NCI-H2081 (cell line): ENCODE measurements at places on chromosomes 2 and 18.

GRCh38 chr2:109516445-109517117 lies 97.2 kb downstream of the SEPTIN10 start:
- DNase-seq = peak; percentile 40

GRCh38 chr2:188975497-188976102 lies 1.4 kb downstream of the COL3A1 start:
- no peak for DNase-seq

DNA sequence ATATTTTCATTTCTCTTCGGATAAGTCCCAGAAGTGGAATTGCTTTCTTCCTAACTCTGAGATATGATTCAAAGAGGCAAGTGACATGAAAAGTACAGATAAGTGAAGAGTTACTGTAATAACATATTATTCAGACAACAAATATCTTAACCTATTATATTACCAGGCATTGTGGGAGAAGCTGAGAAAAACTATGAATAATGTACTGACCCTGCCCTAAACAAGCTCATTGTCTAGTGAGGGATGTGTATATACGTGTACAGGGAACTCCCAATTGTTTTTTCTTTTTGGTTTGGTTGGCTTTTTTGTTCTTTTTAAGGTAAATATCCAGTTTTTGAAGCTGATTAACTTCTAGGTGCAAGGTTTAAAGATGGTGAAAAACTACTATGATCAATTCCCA lies 26.5 kb downstream of the NCKAP1 start:
- DNase-seq = no peak

- no peak for DNase-seq
These were observed 17.1 kb downstream of the HS6ST1 start for GRCh38 chr2:128301501-128301966.

DNA sequence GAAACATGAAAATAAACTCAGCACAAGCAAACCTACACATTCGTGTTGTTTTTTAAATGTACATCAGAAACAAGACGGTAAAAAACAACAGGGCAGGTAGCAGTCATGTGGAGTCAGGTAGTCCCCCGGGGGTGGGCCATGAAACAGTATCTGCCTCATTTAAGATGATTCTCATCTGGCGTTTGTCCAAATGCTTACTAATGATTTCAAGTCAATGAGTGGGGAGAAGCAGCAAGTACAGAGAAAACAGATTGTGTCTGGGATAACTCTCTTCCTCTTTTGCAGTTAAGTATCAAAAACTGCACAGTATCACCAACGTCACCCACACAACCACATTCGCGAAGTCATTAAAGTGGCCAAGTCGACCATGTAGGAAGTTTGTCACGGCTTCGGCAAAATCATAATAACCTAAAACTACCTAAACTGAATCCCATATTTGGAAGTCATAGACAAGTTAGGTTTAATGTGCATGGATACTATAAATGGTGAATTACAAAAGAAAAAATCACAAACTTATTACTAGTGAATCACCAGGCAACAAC lies 1.3 kb downstream of the LAPTM4A start:
- peak; percentile 84 for DNase-seq

- DNase-seq = no peak
These were observed 263.7 kb upstream of the REV1 start for GRCh38 chr2:99753505-99753904.

- DNase-seq = no peak
These were observed 39.7 kb downstream of the COLEC12 start for GRCh38 chr18:460791-461190.

GRCh38 chr2:105926960-105927678 lies 182.4 kb downstream of the NCK2 start:
- no peak for DNase-seq

GRCh38 chr2:30354150-30354549 lies 92.9 kb upstream of the LCLAT1 start:
- DNase-seq = no peak

GRCh38 chr18:42112657-42113420 lies 157.8 kb downstream of the PIK3C3 start:
- DNase-seq = no peak
